ENCODE measurements at places on chromosomes 7 and 10.

DNA sequence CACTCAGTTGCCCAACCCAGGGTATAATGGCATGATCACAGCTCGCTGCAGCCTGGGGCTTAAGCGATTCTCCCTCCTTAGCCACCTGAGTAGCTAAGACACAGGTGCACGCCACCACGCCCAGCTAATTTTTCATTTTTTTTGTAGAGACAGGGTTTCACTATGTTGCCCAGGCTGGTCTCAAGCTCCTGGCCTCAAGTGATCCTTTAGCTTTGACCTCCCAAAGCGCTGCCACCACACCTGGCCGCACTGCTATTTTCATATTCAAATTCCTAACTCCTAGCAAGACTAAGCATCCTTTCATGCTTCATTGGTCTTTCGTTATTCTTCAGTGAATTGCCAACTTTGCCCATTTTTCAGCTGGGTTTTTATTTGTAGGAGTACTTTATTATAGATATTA is 30.4 kb upstream of the DAGLB start:
- DNase-seq, result no peak

- DNase-seq, result no peak
These were observed 13.1 kb downstream of the TAS2R41 start for GRCh38 chr7:143490717-143491306.

GRCh38 chr7:46754140-46754720 is 827.7 kb downstream of the TNS3 start:
- DNase-seq, result no peak

GRCh38 chr10:27252267-27253000 is 11.8 kb upstream of the ACBD5 start:
- DNase-seq, result peak; percentile 76

GRCh38 chr10:82867056-82867455 is 992.1 kb downstream of the NRG3 start:
- no peak for DNase-seq

DNA sequence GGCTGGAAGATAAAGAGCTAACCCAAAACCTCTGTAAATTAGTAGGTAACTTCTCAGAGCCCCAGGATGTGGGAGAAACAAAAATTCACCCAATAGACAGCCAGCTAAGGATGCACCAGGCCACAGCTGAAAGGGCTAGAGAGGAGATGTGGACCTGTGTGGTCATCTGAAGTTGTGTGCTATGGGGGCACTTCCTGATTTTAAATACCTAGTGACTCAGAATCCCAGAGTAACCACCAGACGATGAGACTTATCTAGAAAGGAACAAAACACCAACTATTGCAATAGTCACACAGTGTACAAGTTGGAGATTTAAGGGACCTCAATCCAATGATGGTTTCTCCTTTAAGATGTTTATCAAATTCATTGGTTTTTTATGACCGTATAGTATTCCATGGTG is 408.3 kb upstream of the ANKRD30A start:
- no peak for DNase-seq

GRCh38 chr7:92916770-92917224 is 80.4 kb upstream of the CDK6 start:
- DNase-seq, result no peak

- DNase-seq, result no peak
These were observed 42.9 kb downstream of the MKLN1 start for GRCh38 chr7:131370523-131370968.

DNA sequence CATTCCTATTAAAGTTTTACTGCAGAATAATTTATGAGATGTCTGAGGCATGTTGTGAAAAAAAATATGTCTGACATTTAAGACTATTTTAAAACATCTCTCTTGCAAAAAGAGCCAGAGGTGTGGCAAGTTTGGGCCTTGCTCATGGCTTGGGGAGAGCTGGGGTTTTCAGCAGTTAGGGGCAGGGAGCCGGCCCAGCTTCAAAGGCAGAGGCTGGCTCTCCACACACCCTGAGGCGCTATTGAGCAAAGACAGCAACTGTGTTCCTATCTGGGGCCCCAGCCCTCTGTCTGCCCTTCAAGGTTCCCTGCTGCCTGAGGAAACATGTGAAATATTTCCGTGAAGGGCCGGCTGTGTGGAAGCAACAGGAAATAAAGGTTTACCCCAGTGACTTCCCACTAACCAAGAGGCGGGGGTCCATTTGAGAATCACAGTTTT is 94.0 kb downstream of the SORBS1 start:
- DNase-seq, result no peak

DNA sequence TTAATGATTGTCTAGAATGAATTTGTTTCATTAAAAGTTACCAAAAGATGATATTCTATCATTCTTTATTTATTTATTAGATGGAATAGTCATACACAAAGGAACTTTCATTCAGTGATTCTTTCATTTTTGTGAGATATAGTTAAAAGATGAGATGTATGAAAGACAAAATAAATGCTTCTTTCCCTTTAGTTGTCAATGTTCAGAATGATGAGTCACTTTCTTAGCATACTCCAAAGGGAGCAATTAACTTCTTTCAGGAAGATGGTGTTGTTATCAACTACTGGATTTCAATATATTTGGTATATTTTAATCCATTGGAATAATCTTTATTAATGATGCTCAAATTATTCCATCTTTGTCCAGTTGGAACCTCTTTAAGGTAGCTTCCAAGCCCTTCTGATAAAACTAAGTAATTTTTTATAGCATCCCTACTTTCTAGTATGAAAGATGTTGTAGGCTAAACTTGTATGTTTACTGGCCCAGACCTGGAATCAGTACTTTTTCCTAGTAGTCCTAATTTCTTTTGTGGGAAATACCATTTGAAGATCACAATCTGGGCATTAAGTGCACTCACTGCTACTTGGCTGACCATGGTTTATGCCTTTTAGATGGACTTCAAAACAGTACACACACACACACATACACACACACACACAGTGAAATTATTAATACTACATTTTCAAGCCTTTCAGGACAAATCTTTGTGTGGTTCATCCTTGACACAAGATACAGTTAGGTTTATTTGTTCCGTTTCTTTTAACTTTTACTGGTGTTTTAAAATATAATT is 2.5 kb downstream of the GIMAP7 start:
- DNase-seq, result no peak

- DNase-seq, result no peak
These were observed 124.7 kb upstream of the C1QL3 start for GRCh38 chr10:16646181-16647059.

DNA sequence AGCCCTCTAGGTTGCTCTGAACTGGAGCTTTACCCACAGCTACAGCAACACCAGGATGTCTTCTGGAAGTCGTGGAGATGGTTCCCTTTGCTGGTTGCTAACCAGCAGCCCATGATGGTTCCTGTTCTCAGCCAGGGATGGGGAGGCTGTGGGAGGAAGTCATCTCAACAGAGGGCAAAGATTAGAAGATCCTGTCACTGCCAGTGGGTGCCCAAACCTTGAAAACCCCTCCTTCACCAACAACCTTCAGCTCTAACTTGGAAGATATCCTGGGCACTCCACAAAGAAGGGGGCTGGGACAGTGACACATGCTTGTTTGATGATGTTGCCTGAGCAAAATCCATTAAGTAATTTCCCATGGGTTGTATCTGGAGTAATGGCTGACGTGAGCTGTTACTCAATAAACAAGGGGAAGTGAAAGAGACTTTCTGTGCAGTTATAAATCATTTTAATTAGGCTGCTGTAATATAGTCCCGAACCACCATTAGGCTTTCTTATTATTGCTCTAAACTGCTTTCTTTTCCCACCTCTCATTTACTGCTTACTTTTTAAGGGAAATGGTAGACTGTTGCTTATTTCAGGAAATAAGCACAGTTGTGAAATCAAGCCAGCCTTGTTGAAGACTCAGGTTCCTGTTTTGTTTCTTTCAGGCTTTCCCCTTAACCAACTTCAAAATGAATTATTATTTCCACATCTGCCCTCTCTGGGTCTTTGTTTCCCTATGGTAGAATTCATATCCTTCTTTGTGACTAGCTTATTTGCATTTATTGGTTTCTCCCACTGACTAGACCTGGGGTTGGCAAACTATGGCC is 124.8 kb downstream of the PPP1R17 start:
- no peak for DNase-seq

DNA sequence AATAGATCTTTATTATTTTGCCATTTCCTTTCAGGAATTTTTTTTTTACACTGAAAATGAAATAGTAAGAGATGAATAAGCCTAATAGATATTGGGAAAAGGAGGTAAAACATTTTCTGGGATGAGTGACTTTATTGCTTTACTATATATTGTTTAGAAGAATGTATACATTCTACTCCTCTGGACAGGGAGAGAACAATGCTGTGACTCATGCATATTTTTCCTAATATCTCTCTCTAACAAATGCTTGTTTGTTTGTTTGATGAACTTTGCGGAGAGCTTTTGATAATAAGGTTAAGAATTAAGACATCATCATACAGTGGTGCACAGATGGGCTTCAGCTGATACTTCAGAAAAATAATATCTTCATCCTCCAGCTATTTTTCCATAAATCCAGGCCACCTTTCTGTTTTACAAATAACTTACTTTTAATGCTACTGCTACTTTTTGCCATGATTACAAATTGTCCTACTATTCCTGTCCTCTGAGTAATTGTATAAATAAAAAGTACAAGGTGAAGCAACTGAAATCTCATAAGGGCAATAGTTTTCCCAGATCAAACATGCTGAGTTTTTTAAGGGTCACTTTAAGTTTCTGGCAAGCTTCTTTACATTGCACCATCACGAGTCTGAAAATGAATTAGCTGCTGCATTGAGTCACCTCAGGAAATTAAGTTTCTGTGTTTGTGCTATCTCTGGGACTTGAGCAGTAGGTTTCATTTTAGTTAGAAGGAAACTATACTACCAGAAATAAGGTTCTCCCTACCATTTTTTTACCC is 207.3 kb upstream of the POT1 start:
- no peak for DNase-seq

GRCh38 chr7:143013473-143013872 is 13.5 kb downstream of the OR9A2 start:
- no peak for DNase-seq

DNA sequence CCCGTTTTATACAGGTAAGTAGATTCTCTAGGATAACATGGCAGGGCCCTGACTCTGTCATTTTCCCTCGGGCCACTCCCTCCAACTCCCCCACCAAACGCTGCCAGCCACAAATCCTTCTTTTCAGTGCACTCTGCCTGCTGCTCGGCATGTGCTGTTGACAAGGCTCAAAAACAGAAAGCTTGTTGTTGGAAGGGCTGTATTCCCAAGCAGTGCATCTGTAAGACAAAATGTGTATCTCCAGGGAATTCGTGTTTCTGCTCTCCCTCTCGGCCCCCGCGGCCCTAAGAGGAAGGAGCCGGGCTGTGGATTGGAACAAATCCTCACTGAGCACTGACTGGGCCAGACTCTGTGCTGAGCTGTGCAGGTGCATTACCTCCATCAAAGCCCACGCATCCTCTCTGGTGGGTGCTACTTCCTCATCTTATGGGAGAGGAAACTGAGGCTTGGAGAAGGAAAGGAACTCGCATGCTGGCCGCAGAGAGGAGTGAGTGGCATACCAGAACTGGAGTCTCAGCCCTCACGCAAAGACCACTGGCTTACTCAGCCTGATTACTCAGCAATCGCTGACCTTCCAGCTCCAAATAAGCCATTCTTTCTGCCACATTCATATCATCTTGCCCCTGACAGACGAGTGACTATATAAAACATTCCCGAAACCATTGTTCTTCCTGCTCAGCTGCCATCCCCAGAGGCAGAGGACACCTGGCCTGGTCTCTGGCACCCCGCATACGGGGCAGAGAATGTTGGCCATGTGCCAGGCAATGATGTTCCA is 33.5 kb upstream of the ENO4 start:
- DNase-seq, result no peak

GRCh38 chr10:8043569-8044306 is 10.8 kb upstream of the GATA3 start:
- no peak for DNase-seq

- no peak for DNase-seq
These were observed 6.0 kb upstream of the LIPA start for GRCh38 chr10:89257581-89257980.

GRCh38 chr7:47937065-47937687 is 11.1 kb downstream of the PKD1L1 start:
- DNase-seq, result no peak

DNA sequence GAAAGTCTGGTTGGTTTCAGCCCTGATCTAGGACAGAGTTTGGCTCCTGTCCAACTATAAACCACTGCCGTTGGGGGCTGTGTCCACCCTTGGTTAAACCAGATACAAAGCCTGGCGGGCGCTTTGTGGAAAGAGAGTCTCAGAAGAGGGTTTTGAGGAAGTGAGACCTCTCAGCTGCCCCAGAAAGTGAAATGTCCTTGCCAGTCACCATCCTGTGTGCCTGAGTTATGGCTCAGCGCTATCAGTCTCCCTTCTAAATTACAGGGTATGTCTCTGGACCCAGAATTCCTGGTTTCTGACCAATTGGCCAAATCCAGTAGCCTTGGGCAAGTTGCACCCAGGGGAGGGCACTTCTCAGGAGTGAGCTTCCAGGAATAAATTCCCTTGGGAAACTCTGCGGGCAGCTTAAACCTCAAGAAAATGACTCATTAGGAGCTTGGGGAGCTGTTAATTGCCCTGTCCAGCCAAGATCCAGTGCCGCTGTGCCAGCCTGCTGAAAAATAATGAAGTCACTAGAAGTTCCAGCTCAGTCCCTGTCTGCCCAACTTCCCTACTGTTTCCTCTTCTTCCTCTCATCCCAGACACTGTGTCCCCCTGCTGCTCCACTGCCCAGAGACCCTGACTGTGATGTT is 66.7 kb upstream of the PDZD8 start:
- no peak for DNase-seq

GRCh38 chr10:129964611-129965424 is 744 bp upstream of the EBF3 start:
- DNase-seq, result no peak

GRCh38 chr7:158631574-158632195 is 44.1 kb upstream of the PTPRN2 start:
- DNase-seq, result no peak

GRCh38 chr10:31912898-31913850 is 15.5 kb downstream of the ARHGAP12 start:
- DNase-seq, result no peak

GRCh38 chr10:112519133-112519761 is 72.2 kb downstream of the VTI1A start:
- no peak for DNase-seq

DNA sequence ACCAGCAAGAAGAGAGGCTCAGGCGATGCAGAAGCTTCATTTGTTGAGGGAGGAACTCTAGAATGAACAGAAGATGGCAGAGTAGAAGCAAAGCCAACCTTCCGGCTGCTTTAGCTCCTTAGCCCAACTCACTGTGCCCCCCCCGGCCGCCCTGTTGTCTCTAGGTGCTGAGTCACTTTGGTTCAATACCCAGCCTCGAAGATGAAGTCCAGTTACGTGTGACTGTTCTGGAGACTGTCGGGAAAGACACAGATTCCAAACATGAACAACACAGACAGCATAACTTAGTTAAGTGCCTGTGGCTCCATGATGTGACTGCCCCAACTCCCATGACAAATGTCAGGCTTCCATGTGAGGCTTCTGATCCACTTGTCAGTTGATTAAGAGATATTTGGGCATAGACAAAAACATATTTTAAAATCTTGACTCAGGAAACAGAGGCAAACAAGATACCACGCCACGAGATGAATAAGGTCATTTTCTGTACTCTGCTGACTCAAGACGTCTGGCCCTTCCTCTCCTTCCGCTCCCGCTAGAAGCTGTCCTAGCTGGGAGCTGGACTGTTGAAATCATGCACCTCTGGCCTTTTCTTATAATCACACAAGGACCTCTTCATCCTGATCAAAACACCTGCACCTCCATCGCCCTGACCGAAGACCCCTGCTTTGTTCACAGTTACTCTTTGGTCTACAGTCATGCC is 199.3 kb downstream of the FRMD4A start:
- no peak for DNase-seq

GRCh38 chr7:149494738-149495368 is 2.8 kb downstream of the ZNF746 start:
- DNase-seq, result no peak
